Mesothelial cell of epicardium (in vitro differentiated cells): ENCODE measurements at places on chromosomes 11 and 22. TPM values are rescaled to one million over a fixed set of nuclear protein-coding genes. Genes with fewer than 3 reads are reported as not detected.

C22orf31 gene
- 0.44 to 0.45 TPM in 2 of 3 replicates, not detected in the other for total RNA-seq

MMP27 gene
- total RNA-seq = not detected in 3 replicates

SMIM35 gene
- total RNA-seq = not detected in 3 replicates

DNA sequence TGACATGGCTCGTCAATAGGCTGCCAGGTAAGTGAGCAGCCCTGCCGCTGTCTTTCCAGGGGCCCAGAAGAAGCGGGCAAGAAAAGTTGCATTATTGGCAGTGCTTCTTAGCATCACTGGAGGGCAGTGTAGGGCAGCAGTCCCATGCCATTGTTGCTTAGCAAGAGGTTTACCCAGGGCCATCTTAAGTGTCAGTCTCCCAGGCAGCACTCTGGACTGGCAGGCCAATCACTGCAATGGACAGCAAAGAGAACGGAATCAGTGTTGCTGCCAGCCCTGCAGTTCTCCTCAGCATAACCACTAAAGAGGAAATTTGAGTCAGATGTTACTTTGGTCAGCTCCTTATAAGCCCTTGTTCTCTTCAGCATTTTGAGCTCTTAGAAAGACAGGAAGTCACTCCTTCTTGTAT is 13.4 kb upstream of the GRK2 start:
- DNase-seq = no peak

DNA sequence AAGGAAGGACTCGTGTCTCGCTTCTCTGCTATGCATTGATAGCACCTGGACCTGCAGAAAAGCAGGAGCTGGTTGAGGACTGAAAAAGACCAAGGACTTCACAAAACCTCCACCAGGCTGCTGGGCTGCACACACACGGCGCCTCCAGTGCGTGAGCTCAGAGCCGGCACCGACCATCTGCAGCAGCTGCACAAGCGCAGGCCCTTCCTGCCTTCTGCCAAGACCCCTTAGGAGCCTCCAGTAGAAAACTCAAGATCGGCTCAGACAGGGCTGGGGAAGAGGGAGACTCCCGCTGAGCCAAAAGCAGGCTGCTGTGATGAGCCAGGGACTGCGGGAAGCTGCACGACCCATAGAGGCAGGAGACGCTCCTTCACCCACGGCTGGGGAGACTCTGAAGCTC is 70.9 kb downstream of the PHF21B start:
- no peak for DNase-seq

DNA sequence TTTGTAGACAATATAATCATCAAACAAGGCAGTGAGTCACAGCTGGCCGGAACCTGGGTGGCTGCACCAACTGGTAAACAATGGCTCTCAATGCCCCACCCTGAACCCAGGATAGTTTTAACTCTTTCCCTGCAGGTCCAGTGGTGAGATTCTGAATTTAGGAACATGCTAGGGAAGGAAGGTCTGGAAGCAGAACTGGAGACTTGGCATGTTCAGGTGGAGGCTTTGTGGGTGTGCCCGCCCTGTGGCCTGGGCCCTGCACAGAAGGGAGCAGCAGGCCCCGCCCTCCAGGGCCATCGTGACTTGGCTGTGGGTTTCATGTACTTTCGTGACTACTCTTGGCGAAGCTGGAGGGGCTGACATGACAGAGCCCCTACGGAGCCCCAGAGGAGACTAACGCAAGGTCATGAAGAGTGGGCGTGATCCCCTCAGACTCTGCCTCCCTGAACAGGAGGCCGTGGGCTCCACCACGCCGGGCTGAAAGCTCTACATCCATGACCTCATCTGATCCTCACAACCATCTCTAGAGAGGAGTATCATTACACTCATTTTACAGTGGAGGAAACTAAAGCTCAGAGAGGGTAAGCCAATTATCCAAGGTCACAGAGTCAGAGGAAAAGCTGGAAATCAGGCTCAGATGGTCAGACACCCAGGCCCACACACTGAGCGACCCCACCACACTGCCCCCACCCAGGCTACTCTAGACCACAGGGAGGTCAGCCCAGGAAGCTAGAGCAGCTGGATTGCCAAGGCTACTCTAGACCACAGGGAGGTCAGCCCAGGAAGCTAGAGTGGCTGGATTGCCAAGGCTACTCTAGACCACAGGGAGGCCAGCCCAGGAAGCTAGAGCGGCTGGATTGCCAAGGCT is 27.3 kb downstream of the MAFF start:
- no peak for DNase-seq

GRCh38 chr22:24975813-24976341 is 23.4 kb downstream of the KIAA1671 start:
- DNase-seq = no peak
